Stimulated activated CD8-positive, alpha-beta memory T cell treated with anti-CD3 and anti-CD28 coated beads, Interleukin-2, amount 100 ng/mL, for 48 hours (primary cell): ENCODE measurements at places on chromosomes 1 and 21.

DNA sequence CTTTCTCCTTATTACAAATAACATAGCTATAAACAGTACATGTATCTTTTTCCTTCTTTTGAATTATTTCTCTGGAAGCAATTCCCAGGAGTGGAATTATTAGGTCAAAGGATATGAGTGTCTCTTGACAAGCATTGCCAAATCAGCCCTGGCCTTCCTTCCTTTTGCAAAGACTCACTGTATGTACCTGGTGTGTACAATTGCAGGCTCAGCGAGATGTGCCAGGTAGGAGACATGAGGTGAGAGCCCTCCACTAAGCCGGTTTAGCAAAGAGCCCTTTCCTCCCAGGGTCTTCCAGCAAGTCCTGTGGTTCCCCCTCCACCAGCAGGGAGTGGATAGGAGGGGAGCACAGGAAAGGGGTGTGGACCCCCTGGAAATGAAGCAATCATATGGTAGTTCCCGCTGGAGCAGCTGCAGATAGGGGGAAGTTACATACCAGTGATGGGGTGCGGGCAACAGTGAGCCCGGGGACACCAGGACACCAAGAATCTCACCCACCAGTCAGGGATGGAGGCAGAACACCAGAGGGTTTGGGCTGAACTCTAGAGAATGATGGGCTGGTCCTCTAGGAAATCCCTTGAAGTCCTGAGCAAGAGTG is 18.3 kb downstream of the RCSD1 start:
- DNase-seq = no peak

GRCh38 chr1:218613105-218613504 is 268.0 kb downstream of the TGFB2 start:
- DNase-seq = no peak

- DNase-seq = no peak
Measured at GRCh38 chr1:108521990-108522393, 37.9 kb upstream of the EEIG2 start.

DNA sequence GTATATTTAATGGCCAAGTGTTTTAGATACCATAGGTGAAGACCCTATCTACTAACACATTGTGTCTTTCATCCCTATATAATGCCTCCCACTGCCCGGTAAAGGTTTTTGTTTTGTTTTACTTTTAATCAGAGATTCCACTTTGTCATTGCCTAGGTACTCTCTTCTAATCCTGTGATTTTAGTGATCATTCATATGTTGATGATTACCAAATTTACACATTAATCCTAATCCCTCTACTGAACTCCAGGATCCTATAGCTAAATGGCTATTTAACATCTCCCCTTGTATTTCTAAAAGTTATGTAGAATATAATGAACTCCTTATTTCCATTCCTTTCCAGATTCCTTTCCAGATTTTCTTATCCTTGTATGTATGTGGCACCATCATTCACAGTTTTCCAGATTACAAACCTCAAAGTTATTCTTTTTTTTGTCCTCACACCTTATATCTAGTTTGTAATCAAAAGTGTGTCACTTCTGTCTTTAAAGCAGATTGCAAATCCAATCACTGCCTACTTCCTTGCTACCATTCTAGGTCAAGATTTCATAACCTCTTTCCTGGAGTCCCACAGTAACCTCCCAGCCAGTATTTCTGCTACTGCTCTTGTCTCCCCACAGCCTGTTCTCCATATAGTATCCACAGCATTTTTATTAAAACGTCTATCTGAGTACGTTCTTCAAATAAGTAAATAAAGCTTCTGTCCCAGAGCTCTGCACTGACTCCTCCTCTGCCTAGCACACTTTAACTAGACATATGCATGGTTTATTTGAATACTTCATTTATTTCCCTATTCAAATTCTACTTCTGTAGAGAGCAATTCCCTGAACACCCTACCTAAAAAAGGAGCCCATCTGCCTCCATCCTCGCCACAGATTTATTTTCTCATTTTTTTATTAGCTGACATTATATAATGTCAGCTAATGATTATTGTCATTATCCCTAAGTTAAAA is 157.8 kb downstream of the KCNT2 start:
- DNase-seq = no peak

- no peak for DNase-seq
Measured at GRCh38 chr1:177754603-177755002, 215.3 kb downstream of the SEC16B start.

DNA sequence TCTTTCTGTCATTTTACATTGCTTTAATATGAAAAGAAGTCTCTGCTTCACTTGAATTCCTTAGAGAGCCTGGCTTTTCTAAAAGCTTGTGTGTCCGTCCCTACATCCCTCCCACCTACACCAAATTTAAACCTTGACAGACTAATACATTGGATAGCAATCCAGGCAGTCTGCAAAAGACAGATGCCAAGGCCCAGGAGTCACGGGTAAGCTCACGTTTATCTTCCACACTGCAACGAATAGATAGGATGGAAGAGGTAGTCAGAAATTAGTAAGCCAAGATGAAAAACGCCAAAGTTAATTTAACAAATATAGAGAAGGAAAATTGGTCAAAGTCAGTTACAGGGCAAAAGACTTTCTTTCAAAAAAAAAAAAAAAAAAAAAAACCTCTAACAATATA is 338.1 kb downstream of the SMYD3 start:
- no peak for DNase-seq

GRCh38 chr1:24503059-24503751 is 569 bp downstream of the RCAN3 start:
- DNase-seq = no peak

DNA sequence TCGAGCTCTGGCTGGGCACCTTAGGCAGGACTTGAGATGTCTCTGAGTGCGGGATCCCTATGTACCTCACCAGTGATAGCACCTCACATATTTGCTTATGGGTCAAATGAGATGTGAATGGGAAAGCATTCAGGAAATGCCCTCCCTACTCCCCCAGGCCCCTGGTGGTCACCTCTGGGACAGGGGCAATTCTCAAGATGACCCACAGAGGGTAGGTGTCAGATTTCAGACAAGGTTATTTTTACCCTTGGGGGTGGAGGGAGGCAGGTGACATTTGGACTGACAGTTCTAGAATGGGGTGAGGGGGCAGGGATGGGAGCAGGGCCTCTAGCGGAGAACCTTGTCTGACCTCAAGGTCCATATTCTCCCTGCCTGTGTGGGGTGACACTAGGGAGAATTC is 27.1 kb downstream of the ACOT11 start:
- DNase-seq = no peak

DNA sequence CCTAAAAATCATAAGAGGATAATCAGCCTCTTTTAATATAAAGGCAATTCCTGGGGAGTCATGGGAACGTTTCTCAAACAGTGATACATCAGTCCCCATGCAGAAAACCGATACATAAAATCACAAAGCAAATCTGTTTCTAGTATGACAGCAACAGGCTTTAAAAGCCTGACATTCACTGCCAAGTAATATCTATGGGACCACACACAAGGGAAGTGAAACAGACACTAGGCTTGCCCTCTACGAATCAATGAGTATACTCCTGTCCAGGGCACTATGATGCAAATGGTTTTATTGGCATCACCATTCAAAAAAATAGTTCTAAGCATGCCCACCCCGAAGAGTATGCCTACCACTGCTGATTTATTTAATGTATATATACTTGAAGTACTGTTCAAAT is 54.4 kb downstream of the TIAM1 start:
- DNase-seq = no peak

GRCh38 chr1:228986093-228986904 is 251.0 kb downstream of the RHOU start:
- DNase-seq = no peak

GRCh38 chr1:51780927-51781326 is 97.6 kb downstream of the NRDC start:
- DNase-seq = no peak
